ENCODE measurements at places on chromosomes 16 and 17. TPM values are rescaled to one million over a fixed set of nuclear protein-coding genes. Genes with fewer than 3 reads are reported as not detected.

GRCh38 chr17:9230861-9231260, 209.6 kb downstream of the NTN1 start:
- H3K27me3 ChIP-seq: no peaks in the 10 kb centered on the region
- H3K4me3 ChIP-seq: no peak overlapping the region
- H3K36me3 ChIP-seq: no peaks in the 10 kb centered on the region
- no peak overlapping the region for H3K27ac ChIP-seq
- DNase-seq: no peak

DNA sequence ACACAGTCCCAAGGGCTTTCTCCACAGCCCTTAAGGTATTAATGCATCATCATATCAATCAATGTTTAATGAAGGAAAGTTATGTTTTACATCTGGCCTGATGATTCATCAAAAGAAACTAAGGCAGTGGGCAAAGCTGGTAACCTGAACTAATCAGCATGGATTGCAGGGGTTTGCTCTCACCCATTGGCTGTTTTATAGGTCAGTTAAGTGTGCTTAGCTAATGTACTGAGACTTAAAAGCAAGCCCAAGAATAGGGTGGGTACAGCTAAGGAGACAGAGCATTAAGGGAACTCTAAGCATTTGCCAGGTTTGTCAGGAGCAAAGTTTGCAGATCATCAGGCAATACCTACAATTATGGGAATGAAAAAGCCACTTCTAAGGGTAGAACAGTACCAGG, 1247.6 kb downstream of the CDH8 start:
- H3K27me3 ChIP-seq: no peaks in the 10 kb centered on the region
- no peak for DNase-seq
- H3K27ac ChIP-seq: no peak overlapping the region

DNA sequence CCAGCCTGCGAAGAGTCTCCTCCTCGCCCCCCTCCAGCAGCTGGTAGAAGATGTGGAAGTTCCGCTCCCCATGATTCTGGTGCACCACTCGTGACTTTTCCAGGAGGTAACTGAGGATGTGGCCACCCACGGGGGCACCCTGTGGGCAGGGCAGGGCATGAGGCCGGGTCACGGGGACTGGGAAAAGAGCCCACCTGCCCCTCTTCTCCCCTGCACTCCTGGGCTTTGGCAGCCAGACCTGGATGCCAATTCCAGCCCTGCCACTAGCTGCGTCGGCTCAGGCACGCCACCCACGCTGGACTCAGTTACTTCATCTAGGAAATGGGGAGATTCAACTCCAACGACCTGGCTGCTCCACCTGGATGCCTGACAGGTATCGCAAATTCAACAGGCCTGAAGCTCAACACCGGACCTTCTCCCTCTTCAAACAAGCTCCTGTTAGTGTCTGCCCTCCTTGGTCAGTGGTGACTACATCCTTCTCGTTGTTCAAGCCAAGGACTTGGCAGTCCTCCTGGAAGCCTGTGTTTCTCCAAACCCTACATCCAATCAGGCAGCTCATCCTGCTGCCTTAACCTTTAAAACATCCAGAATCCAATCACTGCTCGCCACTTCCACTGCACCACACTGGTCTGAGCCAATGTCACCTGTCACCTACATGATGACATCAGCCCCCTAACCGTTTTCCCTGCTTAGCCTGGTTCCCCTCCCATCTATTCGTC, 11.6 kb downstream of the MYO1C start:
- no peak for DNase-seq
- H3K27ac ChIP-seq: no peak overlapping the region
- no peaks in the 10 kb centered on the region for H3K4me1 ChIP-seq

DNA sequence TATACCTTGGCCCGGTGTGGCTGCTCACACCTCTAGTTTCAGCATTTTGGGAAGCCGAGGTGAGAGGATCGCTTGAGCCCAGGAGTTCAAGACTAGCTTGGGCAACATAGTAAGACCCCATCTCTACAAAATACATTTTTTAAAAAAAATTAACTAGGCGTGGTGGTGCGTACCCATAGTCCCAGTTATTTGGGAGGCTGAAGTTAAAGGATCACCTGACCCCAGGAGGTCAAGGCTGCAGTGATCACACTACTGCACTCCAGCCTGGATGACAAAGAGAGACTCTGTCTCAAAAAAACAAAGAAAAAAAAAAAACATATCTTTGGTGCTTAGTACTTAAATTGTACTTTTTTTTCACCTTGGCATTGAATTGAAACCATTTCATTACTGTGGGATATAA, 99.0 kb downstream of the CACNG1 start:
- no peak overlapping the region for H3K4me3 ChIP-seq
- DNase-seq: no peak
- H3K36me3 ChIP-seq: peaks cover 35% of the 10 kb centered on the region
- H3K4me1 ChIP-seq: peaks cover 12% of the 10 kb centered on the region

DNA sequence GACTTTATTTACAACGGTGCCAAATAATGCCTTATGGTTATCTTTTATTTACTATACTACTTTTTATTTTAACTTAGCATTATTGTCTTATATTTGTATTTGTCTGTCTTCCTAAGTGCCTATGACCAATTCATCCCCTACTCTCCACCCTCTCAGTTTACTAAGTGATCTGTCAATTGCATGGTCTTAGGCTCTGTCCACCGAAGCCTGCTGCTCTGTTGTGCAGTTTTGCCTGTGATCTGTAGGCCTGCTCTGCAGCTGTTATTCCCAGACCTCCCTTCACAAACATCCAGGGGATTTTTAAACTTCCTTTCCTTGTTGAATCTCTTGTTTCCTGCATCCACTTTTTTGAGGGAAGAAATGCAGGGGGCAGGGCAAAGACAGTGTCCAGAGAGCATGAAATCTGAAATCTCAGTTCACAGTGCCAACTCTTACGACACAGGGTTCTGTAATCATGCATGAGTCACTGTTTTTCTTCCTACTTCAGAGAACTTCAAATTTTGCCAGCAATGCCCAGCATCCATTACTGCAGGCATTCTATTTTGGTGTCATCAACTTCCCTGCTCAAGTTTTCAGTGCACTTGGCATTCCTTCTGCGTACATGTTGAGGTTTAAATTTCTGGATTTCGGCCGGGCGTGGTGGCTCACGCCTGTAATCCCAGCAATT, 11.4 kb downstream of the SLFN5 start:
- no peak overlapping the region for H3K4me3 ChIP-seq
- H3K27ac ChIP-seq: no peak overlapping the region
- DNase-seq: peak; percentile 60
- peaks cover 8% of the 10 kb centered on the region for H3K4me1 ChIP-seq
- no peaks in the 10 kb centered on the region for H3K27me3 ChIP-seq

DNA sequence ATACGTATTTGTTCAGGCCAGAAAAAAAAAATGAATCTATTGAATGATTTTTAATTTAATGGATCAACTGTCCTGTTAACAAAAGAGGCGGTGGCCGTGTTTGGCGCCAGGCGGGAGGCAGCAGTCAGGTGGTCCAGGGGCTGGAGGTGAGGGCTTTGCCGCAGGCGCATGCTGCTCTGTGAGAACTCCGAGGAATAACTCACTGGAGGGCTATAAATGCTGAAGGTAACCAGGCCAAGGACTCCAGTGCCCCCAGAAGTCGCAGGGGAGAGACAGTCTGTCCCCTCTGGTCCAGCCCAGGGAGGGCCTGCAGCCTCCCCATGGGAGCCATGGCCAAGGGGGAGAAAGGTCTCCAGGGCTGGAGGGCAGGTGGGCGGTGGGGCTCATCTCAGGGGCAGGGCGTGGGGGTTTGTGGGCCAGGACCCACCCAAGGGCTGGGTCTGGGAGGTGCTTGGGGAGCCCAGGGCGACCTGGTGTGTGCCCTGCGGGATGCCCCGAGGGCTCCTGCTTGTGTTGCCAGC, 7.1 kb upstream of the BAHCC1 start:
- H3K4me1 ChIP-seq: peaks cover 64% of the 10 kb centered on the region
- no peaks in the 10 kb centered on the region for H3K27me3 ChIP-seq
- DNase-seq: no peak
- H3K4me3 ChIP-seq: peak overlapping the region; percentile 62

DNA sequence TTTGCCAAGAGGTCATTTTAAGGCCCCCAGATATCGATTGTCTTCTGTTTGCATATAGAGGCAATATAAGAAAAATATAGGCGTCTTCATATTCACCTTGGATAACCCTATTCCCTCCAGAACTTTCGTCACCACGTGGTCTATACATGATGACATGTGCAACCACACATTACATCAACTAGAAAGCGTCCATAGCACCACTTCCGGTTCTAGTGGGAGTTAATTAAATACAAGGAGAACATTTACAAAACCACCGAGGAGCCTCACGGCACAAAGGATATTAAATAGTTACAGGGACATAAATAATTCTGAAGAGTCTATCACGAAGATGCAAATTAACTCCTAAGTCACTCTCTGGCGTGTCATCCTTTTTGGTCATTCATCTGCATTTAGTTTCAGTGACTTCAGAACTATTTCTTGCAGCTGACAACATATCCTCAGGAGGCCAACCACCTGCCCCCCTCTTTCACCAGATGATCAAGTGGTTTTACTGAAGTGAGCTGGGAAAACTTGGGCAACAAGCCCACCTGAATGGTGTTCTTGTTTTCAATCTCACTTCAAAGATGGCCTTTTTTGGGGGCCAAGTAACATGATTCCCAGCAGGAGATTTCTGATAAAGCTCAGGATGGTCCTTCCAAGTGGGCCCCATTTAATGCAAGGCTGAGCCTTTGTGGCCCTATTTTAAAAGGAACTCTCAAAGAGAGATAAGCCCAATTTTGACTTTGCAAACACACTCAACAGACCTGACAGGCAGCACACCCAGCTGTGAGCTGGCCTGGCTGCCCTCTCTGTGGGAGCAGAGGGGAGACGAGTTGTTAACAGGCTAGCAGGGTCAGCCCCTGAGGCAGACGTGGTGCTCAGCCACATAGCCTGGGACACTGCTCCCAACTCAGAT, 15.3 kb downstream of the CMTM3 start:
- H3K36me3 ChIP-seq: no peaks in the 10 kb centered on the region
- H3K4me3 ChIP-seq: no peak overlapping the region
- H3K27me3 ChIP-seq: no peaks in the 10 kb centered on the region
- H3K27ac ChIP-seq: peak overlapping the region; percentile 39
- H3K4me1 ChIP-seq: peaks cover 17% of the 10 kb centered on the region

DNA sequence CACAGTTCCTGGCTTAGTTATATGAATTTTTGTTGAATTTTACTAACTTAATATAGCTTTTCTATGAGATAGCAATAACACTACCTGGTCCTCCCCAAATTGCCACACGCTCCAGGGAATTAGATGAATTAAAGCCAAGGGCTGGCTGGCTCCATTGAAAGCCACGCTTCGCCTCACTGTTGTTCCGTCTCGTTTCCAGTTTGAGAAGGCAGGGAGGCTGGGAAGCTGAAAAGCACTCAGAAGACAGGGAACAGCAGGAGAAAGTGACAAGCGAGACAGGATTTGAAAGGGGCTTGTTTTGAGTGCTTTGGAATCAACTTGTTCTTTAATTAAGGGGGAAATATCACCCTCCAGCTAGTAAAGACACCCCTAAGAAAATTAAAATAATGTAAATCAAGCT, 425.3 kb downstream of the CA10 start:
- H3K27me3 ChIP-seq: no peaks in the 10 kb centered on the region
- H3K36me3 ChIP-seq: no peaks in the 10 kb centered on the region
- DNase-seq: no peak
- no peaks in the 10 kb centered on the region for H3K4me1 ChIP-seq
- H3K27ac ChIP-seq: no peak overlapping the region

Gene SAP30BP
- 114 TPM for total RNA-seq

GRCh38 chr17:62724398-62725146, 83.5 kb downstream of the MARCHF10 start:
- H3K36me3 ChIP-seq: no peaks in the 10 kb centered on the region
- no peak for DNase-seq
- peaks cover 5% of the 10 kb centered on the region for H3K27me3 ChIP-seq
- H3K27ac ChIP-seq: no peak overlapping the region

Gene KCNJ18
- total RNA-seq: not detected

Gene NKD1
- total RNA-seq: 0.57 TPM

- H3K4me3 ChIP-seq: no peak overlapping the region
- DNase-seq: no peak
- H3K27ac ChIP-seq: no peak overlapping the region
- H3K4me1 ChIP-seq: peaks cover 1% of the 10 kb centered on the region
- H3K27me3 ChIP-seq: no peaks in the 10 kb centered on the region
Observed at GRCh38 chr17:78868391-78868790, 27.8 kb upstream of the USP36 start.

GRCh38 chr17:81057079-81057730, 22.3 kb downstream of the BAIAP2 start:
- peaks cover 9% of the 10 kb centered on the region for H3K36me3 ChIP-seq
- peak; percentile 72 for DNase-seq
- no peak overlapping the region for H3K4me3 ChIP-seq
- H3K4me1 ChIP-seq: peaks cover 22% of the 10 kb centered on the region
- no peaks in the 10 kb centered on the region for H3K27me3 ChIP-seq
- peak overlapping the region; percentile 63 for H3K27ac ChIP-seq

Gene NPB
- total RNA-seq: 0.75 TPM

DNA sequence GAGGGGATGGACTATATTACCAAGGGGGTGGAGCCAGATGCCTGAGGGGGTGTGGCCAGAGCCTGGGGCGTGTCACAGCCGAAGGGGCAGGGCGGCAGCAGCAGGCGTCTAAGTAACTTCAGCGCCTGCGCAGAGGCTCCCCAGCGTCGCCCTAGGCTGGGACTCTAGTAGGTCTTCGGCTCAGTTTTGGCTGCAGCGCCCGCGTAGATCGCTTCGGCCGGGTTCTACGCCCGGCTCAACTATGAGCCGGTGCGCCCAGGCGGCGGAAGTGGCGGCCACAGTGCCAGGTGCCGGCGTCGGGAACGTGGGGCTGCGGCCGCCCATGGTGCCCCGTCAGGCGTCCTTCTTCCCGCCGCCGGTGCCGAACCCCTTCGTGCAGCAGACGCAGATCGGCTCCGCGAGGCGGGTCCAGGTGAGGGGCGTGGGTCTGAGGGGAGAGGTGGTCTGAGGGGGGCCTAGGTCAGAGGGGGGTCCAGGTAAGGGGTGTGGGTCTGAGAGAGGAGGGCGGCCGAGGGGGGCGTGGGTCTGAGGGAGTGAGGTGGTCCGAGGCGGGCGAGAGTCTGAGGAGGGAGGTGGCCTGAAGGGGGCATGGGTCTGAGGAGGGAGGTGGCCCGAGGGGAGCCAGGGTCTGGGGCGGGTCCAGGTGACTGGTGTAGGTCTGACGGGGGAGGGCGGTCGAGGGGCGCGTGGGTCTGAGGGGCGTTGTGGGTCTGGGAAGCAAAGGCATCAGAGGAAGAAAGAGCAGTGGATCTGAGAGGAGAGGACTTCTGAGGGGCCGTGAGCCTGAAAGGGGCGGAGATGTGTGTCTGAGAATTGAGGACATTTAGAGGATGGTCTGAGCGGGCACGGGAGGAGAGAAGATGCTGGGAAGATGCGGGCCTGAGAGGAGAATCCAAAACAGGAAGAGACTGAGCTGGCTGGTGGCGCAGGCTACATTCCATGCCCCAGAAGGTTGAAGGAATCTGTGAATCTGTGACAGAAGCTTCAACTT, at the start of gene LPCAT2:
Gene LPCAT2, plus strand, starts transcription at position 132 of the 991 bp plus-strand sequence. Its CDS starts 110 bp downstream, at position 242.
- H3K27me3 ChIP-seq: no peaks in the 10 kb centered on the region
- H3K4me3 ChIP-seq: peak within 1 kb of the TSS; percentile 79
- no peaks in the 10 kb centered on the region for H3K36me3 ChIP-seq
- H3K4me1 ChIP-seq: no peaks in the 10 kb centered on the region
